ENCODE measurements at places on chromosomes 6 and 20. TPM values are rescaled to one million over a fixed set of nuclear protein-coding genes. Genes with fewer than 3 reads are reported as not detected.

Gene ZNF334
- 8.2 TPM for total RNA-seq

Gene MOCS3
- 5.1 TPM for total RNA-seq

Gene CYP24A1
- 39.0 TPM for total RNA-seq

Gene CLVS2
- total RNA-seq, result not detected

Gene ELOVL2
- total RNA-seq, result 0.79 TPM

Gene KIAA1755
- total RNA-seq, result 5.1 TPM
